ENCODE measurements at places on chromosomes 16 and 17.

DNA sequence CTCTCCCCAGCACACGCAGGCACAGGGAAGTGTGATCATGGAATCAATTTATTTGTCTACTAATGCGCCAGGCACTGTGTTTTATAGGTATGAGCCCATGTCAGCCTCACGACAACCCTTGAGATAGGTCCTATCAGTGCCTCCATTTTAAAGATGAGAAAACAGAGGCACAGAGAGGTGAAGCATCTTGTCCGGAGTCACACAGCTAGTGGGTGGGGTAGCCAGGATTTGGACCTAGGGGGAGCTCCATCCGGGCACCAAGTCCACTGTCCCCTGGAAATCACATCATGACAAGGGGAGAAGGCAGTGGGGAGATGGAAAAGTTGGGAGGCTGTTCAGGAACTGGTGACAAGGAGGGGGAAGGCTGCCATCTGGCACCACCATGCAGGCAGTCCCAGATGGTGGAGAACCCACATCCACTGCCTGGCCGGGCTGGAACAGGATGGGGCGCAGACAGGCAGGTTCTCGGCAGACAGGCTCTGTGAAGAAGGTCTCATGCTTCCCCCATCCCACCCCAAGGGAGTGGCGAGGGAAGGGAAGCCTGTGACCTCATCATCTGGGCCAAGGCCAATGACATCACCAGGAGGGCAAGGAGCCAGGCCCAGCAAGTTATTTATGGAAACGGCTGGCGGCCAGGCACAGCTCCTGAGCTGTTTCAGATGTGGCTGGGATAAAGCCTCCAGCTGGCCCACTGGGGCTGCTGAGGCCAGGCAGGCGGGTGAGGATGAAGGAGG lies 126.0 kb upstream of the SDK2 start:
- no peak for DNase-seq

DNA sequence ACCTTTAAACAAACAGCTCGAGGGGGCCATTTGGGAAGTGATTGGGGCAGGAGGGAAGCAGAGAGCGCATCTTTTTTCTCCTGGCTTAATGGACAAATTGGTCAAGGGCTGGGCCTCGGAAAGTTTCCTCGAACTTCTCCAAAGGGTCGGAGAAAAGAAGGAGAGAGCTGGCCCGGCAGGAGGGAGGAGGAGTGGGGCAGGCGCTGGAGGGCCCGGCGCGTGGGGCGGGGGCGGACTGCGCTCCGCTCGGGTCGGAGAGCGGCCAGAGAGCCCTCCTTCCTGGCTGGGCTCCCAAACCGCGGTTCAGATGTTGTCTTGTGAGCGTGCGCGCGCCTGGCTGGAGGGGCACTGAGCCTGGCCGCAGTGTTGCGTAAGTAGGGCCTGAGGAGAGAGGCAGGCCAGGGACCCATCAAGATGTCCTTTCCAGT lies 1.2 kb downstream of the MMP2 start:
- DNase-seq, result no peak

DNA sequence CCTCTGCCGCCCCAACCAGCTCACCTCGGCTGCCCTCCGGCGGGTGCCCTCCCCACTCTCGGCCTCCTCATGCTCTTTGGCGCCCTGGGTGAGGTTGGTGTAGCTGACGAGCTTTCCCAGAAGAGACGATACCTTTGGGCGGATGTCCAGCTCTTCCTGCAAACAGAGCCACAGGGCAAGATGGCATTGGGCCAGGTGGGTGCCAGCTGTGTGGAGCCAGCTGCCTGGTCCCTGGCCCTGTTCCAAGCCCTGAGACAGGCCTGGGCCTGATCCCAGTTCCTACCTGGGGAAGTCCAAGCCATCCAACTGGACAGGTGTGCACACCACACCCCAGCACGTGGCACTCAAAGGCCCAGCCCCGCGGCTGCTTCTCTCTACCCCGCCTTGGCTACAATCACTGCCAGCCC lies 6.9 kb downstream of the SLC12A4 start:
- no peak for DNase-seq

DNA sequence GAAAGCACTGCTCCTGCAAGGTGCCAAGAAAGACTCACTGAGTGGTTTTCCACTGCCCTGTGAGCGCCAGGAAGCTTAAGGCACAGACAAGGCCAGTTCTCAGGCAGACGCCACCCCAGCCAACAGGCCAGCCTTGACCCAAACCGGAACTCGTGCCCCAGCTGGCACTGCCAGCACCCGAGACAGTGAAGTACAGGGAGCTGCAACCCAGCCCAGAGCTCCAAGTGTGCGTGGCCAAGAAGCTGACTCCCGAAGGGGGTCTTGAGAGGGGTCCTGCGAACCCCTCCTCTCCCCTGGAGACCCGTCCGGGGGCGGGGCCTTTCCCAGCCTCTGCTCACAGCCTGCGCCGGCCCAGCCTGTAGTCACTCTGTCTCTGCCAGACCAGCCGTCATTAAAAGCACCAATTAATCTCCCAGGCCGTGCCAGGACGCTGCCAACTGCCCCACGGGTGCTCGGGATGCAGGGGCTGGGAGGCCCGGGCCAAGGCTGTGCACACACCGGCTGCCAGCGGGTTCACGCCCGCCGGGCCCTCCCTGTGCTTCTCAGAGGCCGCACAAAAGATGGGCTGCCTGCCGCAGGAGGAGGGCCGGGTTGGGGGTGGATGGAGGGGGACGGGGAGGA lies 4.4 kb upstream of the SOX8 start:
- no peak for DNase-seq

- DNase-seq, result no peak
These were observed 716 bp downstream of the TMEM94 start for GRCh38 chr17:75457047-75457654.

GRCh38 chr17:47239967-47240651 lies 13.5 kb upstream of the ITGB3 start:
- DNase-seq, result no peak

- DNase-seq, result no peak
These were observed 108.5 kb downstream of the ZNF778 start for GRCh38 chr16:89325861-89326471.

GRCh38 chr16:73069581-73070262 lies 21.8 kb upstream of the ZFHX3 start:
- DNase-seq, result no peak

- no peak for DNase-seq
These were observed 48.2 kb downstream of the KCNJ2 start for GRCh38 chr17:70217571-70217970.

- no peak for DNase-seq
These were observed 4.9 kb upstream of the TRIM37 start for GRCh38 chr17:59111539-59111938.

DNA sequence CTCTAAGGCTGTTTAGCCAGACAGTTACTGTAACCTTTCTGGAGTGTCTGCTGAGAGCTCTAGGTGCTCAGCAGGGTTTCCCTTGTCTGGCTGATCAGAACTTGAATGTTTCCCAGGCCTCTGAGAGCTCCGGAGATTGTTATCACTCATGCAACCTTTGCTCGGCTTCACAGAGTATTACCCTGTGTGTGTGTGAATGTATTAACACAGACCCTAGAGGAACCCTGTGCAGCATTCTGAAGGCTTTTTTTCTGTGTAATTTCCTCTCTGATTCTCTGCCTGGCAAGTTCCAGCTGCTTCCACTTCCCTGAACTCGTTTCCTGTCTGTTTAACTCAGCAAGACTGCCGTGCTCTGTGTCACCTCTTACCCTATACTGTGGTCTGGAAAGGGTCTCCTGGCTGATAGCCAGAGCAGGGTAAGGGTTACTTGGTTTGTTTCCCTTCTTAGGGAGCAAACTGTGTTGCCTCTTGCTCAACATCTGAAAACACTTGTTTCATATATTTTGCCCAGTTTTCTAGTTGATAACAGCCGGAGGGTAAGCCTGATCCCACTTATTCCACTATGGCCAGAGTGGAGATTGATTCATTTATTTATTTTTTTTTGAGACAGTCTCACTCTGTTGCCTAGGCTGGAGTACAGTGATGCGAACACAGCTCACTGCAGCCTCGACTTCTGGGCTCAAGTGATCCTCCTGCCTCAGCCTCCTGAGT lies 21.7 kb downstream of the PRMT7 start:
- DNase-seq, result no peak

- no peak for DNase-seq
These were observed 126.9 kb downstream of the MRM1 start for GRCh38 chr17:36728030-36728991.

DNA sequence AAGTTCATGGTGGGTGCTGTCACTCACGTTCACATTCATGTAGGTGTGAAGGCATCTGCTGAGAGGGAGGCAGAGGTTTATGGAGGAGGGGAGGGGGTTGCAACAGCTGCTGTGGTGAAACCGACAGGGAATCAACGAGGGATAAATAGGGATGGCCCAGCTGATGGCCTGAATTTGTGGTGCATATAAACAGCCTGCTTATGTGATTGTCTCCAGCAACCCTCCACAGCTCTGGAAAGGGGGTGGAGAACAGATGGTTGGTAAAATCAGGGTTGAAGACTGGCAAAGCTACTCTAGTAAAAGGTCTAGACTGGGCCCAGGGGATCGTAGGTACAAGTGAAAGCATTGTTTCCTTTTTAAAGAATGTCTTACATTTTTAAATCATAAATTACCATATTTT lies 53.7 kb downstream of the IQCK start:
- no peak for DNase-seq

GRCh38 chr16:76941113-76941512 lies 249.9 kb upstream of the MON1B start:
- DNase-seq, result no peak

DNA sequence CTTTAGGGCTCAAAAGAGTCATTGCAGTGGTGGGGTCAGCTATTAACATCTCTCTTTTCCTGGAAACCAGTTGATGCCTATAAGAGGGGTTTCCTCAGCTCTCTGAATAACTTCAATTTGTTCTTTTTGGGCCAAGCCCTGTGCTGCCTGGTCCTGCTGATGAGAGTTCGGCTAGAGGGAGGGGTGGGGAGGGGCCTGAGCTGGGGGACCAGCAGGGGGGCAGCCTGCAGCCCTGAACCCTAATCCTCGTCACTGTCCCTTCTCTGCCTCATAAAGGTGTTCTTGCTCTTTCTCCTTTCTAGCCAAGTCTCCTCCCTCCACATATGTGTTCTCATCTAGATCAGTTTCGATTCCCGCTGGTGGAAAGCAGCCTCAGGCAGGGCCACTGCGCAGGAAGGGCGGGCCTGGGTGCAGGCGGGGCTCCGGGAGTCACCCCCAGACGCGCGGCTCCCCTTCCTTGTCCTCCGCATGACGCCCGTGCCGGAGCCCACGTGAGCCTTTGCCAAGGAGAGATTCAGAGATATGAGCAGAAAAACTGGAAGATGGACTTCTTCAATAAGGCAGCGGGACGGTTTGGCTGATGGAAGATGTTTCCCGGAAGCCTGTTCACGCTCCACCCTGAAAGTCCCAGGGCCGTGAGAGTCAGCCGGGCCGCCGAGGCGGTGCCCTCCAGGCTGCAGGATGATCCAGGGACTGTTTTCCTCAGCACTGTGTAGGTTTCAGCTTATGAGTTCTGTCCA lies 15.0 kb upstream of the RHOT1 start:
- peak; percentile 58 for DNase-seq

DNA sequence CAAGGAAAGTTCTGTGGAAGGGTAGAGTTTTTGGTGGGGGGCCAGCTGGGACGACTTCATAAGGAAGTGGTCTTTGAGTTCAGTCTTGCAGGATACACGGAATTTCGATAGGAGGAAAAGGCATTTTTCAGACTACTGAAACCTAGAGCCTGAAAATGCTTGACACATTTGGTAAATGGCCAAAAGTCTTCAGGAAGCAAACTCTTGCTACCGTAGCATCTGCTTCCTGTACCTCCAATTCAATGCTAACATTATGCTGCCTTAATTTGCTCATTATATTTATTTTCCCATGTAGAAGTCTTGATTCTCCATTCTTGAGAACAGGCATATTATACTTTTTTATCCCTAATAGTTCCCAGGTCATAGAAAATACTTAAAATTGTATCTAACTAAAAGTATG lies 129.3 kb upstream of the MED13 start:
- no peak for DNase-seq
